ENCODE measurements at places on chromosomes 13 and 19. TPM values are rescaled to one million over a fixed set of nuclear protein-coding genes. Genes with fewer than 3 reads are reported as not detected.

The INAFM1 gene
- 0.73 TPM for polyA plus RNA-seq

The ATP1A3 gene
- polyA plus RNA-seq: 0.33 TPM

The VSTM2B gene
- polyA plus RNA-seq: not detected

The CFAP97D2 gene
- polyA plus RNA-seq: not detected

The LRRC25 gene
- 1.4 TPM for polyA plus RNA-seq

DNA sequence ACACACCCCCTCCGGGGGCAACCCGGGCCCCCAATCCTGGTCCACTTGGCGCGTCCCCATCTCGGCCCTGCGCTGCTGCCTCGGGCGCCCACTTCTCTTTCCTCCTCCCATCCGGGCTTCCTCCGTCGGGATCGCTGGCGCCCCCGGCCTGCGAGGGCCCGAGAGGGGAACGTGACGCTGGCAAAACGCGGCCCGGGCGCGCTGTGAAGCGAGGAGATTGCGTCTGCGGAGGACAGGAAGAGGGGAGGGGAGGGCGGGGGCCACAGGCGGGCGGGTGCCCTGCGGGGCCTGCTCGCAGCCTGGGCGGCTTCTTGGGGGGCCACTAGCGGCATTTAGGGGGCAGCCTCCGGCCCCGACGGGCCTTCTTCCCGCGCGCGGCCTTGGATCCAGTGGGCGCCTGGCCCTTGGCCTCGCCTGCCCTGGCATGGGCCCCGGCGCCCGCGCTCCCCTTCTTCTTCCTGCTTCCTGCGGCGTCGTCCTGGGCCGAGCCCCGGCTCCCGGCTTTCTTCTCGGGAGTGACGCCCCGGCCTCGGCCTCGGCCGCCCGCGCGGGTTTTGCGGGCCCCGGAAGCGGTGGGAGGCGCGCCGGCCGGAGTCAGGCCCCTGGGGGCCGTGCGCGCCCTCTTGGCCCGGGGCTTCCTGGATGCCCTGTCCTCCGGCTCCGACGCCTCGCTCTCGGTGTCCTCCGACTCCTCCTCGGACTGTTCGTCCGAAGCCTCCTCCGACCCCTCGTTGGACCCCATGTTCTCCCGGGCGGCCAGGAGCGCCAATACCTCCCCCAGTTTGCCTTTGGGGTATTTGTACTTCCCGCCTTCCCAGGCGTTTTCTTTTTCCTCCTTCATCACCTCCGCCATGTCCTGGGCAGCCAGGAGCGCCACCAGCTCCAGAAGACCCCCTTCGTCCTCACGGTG is 2.2 kb downstream of the PNMA8B start:
- DNase-seq: peak; percentile 57

DNA sequence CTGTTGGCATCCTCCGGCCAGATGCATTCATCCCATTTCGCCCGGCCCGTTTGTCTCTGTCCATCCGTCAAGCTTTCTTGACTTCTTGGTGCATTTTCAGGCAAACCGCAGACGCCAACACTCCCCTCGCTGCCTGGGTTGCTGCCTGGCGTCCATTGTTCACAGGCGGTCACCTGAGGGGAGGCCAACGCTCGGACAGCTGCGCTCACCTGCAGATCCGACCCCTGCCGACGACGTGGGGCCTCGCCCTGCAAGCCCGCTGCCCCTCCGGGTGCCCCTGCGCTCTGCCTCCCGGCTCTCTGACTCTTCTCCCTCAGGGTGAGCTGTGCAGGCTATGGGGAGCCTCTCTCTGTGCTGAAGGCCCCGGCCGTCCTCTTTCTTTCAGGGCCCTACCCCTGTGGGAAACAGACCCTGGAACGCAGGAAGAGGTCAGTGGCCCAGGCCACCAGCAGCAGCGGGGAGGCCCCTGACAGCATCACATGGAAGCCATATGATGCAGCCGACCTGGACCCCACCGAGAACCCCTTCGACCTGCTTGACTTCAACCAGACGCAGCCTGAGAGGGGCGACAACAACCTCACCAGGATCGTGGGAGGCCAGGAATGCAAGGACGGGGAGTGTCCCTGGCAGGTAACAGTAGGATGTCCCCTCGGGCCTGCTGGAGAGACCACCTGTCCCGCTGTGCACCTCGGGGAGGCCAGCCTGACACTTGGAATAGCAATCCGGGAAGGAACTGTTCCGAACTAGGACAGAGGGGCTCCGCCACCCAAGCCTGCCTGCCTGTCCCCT is 14.8 kb upstream of the PROZ start:
- no peak for DNase-seq

GRCh38 chr19:5964816-5965565 is 12.9 kb downstream of the RANBP3 start:
- DNase-seq: no peak

GRCh38 chr13:39557285-39557955 is 45.6 kb downstream of the LHFPL6 start:
- no peak for DNase-seq

DNA sequence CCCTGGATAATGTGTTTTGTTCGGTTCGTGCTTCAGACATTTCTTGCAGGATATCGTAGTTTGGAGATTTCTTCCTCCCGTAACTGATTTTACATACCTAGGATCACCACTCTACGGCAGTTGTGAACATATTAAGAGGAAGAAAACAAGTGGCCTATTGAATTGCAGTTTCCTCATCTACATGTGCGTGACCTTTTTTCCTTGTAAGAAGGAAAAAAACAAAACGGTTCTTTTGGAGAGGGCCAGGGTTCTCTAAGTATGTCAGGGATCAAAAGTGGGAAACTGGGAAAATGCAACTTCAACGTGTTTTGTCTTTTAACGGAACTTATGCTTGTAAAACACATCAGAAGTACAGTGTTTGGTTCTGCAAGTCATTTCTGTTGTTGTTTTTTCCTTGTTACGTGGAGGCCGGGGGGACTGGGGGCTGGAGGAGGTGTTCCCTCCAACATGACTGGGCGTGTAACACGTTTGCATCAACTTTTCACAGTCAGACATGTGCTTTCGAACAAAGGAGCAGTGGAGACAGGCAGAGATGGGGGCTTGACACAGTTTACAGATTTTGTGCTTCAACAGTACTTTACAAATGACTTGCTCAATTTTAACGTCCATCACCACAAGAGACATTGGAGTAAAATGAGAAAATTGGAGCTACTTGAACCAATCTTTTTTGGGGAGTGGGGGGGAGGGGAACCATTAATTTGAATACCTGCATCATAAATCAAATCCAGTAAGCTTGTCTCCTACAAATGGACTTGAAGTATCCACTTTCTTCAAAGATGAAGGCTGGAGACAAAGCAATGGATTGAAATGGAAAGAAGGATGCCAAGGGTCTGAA is 3.8 kb downstream of the ZC3H4 start:
- DNase-seq: no peak

DNA sequence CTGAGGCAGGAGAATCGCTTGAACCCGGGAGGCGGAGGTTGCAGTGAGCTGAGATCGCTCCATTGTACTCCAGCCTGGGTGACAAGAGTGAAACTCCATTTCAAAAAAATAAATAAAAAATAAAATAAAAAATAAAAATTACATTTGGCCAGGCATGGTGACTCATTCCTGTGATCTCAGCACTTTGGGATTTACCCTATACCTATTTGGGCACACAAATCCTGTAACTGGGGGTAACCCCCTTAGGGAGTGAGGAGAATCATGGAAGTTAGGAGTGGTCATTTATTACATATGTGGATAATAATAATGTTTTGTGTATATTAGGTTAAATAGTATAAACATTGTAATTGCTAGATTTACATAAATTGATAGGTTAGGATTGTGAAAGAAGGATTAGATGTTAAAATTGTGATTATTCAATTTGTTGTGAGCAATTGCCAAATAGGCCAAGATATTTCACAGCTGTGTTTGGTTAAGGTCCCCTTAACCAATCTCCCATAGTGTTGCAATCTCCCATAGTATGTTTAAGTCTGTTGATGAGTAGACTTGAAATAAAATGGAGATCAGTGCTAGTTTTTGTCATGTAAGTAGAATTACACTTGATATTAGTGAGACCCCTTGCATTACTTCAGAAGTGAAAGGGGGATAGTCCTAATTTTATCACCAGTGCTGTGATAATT is 30.7 kb downstream of the ZNF844 start:
- no peak for DNase-seq

GRCh38 chr19:31962561-31962996 is 382.8 kb upstream of the ZNF507 start:
- DNase-seq: peak; percentile 56

GRCh38 chr13:95192998-95193397 is 108.3 kb downstream of the ABCC4 start:
- no peak for DNase-seq

DNA sequence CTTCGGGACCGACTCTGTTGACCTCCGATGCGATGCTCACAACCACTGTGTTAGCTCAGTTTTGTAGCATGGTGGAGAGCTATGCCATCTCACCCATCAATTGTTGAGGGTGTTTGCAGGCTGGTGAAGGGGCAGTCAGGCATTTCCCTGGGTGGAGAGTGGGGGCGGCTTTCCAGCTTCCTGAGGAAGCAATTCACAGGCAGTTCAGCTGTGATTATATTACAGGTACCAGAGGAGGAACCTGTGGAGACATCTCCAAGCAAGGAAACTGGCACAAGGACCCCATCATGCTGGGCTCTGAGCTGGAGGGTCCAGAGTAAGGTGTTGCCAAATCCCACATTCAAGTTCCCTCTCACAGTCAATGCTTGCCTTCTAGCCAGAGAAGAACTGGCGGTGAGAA is 166.0 kb upstream of the ZNF536 start:
- DNase-seq: no peak

DNA sequence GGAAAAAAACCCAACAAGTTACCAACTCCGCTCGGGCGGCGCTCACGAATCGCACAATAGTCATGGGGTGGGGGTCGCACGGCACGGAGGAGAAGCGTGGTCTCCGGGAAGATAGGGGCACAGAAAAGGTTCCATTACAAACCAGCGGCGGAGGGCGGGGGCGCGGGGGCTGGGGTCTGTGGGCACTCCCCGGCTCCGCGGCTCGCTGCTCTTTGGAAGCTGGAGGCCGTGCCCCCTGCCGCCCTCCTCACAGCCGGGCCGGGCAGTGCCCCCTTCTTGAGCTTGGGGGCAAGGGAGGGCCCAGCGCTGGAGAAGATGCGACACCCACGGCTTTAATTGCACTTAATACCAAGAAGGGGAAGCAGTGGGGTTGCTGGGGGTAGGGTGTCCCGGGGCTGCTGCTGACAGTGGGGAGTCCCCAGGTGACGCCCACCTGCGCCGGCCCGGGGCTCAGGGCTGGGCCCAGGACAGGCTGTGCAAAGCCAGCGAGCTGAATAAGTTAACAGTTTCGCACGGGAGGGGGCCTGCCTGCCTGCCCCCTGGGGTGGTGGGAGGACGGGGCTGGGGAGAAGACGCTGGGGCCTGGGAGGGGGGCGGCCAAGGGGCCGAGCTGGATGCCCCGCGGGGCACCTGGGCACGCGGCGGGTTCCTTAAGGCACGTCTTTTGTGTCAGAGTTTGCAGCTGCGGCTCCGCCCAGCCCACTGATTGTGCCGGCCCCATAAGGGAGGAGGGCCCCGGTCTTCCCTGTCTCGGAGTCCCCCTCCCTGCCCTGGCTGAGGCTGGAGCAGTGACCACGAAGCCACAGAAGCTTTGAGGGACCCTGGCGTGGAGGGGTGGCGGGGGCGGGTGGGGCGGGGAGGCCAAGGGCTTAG is 9.8 kb downstream of the DCAF15 start:
- DNase-seq: peak; percentile 53

- no peak for DNase-seq
Measured at GRCh38 chr19:14030997-14031718, 404 bp upstream of the IL27RA start.

- DNase-seq: no peak
Measured at GRCh38 chr13:105616333-105617075, 919.0 kb downstream of the EFNB2 start.

DNA sequence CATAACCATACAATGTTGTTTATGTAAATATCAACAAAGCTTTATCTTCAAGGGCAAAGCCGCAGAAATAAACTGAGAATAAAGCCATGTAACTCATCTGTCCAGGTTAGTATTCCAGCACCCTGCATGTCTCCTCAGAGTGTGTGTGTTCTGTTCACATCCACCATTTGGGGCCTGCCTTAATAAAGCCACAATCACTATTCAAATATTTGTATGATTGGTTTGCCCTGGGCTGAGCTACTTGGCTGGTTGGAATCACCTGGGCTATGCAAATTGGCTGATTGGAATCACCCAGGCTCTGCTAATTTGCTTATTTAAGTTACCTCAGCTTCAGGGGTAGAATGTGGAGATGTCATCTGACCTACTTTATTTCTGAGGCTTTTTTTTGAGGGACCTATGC is 42.4 kb upstream of the ZNF737 start:
- DNase-seq: no peak

- DNase-seq: no peak
Measured at GRCh38 chr13:65166675-65167074, 2063.5 kb downstream of the PCDH9 start.

- DNase-seq: no peak
Measured at GRCh38 chr13:30719525-30719914, 15.8 kb upstream of the ALOX5AP start.

DNA sequence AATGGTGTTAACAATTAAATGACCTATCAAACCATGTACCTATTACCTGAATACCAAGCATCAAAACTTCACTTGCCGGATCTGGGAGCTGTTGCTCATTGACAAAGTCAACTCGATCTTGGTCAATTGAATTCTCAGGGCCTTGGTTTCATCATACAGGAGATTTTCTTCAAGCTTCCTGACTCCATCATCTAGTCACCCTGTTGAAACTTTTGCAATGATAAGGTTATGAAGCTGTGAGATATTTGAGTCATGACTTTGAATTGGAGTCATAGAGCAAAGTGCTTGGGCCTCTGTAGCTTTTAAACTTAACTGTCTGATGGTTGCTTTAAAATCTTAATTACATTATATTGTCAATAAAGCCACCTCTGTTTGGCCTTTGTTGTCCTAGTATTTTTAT is 260.9 kb downstream of the COG6 start:
- no peak for DNase-seq

DNA sequence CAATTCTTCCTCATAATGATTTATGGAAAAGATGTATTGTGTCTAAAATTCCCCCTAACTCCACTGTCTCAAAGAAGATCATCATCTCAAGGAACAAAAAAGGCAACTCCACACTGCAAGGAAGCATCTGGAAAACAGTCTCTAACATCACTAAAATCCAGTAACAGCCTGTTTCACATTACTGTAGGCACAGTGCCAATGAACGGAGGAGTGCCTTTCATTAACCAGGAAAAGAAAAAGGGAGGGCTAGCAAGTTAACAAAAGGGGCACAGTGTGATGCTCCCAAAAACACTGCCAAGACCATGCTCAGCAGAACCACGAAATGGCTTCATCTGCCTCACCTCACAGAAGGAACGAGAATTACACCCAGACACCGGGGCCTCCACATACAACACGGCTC is 8.5 kb downstream of the TMTC4 start:
- DNase-seq: no peak

DNA sequence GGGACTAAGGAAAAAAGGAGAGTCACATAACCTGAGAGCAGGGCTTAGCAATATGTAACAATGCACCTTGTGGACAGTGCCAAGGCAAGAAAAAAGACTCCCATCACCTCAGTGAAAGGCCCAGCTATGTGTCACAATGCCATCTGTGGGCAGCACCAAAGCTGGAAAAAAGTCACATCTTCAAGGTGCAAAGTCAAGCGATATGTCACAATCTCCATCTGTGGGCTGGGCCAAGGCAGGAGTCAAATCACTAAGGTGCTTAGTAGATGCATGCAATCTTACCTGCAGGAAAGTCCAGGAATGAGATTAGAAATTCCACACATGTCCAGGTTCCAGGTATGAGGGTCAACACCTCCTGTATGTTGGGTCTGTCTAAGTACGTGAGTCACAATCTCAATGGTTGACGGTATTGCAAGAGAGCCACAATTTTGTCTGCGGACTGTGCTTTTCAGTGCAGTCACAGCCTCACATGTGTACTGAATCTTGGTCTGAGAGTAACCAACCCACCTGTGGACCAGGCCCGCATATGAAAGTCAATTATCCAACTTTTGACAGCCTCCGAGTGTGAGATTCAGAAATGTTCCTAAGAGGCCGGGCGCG is 14.8 kb upstream of the ZNF43 start:
- DNase-seq: no peak

GRCh38 chr19:18157465-18158063 is 4.6 kb downstream of the PIK3R2 start:
- DNase-seq: peak; percentile 58
